ENCODE measurements at places on chromosomes 6 and 20.

GRCh38 chr6:90536520-90536919 is 50.4 kb downstream of the MAP3K7 start:
- DNase-seq, result no peak

DNA sequence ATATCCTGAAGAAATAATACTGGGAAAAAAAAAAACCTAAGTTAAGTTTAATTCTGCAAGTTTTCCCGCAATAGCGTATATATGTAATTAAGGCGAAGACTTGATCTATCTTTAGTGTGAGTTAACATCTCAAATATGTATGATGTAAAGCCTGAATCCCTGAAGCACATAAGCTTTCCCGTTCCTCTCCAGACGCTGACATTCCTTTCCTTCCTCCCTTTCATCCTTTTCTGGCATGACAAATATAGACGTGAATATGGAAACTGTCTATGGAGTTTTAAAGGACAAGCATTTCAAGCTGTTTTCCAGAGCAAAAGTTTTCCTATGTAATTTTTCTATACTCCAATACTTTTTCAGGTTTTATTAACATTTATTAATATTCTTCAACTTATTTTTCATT is 637.0 kb downstream of the COL12A1 start:
- DNase-seq, result no peak

- DNase-seq, result no peak
Measured at GRCh38 chr6:52190409-52190808, 4.2 kb downstream of the IL17A start.

GRCh38 chr6:108446629-108447150 is 114.0 kb upstream of the FOXO3 start:
- no peak for DNase-seq

GRCh38 chr6:164069350-164069990 is 655.0 kb downstream of the QKI start:
- no peak for DNase-seq

- DNase-seq, result no peak
Measured at GRCh38 chr6:87840324-87840723, 138.3 kb upstream of the AKIRIN2 start.

- peak; percentile 23 for DNase-seq
Measured at GRCh38 chr6:71454056-71454455, 165.4 kb downstream of the OGFRL1 start.

- no peak for DNase-seq
Measured at GRCh38 chr20:37205794-37206193, 26.4 kb upstream of the MROH8 start.

DNA sequence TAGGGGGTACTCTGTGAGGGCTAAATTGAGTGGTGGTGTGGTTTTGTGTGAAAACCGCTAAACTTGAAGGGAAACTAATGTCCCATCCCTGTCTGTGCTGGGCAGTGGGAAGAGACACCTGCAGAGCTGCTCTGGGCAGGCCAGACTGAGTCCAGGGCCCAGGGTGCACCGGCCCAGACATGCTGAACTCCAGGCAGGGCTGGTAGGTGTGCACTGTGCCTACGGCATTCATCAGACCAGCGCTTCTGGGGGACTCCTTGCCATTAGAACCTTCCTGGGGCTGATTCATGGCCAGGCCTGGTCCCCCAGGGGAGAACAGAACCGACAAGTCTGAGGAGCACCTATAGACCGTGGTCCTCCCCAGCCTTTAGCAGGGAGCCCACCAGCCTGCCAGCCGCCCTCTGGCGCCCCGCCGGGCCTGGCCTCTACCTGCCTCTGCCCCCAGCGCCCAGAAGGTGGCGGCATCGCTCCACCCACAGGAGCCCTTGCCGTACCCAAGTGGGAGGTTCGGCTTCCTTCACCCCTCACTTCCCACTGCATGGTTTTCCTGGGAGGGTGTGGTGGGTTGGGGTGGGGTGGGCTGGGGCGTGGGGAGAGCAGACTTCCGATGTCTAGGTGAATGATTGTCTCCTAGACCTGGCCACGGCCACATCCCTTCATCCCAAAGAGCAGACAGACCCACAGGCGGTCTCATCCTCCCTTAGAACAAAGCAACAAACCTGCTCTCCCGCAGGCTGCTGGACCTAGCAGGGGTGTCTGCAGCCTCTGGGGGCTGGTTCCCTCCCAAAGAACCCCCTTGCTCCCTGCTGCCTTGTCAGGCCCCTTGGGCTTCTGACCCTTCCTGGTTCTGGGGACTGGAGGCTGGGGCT is 15.5 kb downstream of the CCDC167 start:
- DNase-seq, result peak; percentile 71

GRCh38 chr6:156508923-156509322 is 268.3 kb upstream of the ARID1B start:
- no peak for DNase-seq

GRCh38 chr6:21327326-21328112 is 266.0 kb upstream of the SOX4 start:
- no peak for DNase-seq

DNA sequence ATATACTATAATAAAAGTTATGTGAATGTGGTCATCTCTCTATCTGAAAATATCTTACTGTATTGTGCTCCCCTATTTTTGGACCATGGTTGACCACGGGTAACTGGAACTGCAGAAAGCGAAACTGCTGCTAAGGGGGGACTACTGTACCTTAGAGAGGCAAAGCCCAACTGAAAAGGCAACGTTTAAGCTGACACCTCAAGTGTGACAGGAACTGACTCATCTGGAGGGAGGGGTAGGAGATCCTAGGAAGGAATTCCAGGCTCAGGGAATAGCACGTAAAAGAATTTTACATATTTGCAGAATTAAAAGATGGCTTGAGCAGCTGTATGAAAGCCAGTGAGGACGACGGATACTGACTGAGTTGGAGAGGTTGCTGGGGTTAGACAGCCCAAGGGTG is 34.8 kb downstream of the ELOVL2 start:
- no peak for DNase-seq

DNA sequence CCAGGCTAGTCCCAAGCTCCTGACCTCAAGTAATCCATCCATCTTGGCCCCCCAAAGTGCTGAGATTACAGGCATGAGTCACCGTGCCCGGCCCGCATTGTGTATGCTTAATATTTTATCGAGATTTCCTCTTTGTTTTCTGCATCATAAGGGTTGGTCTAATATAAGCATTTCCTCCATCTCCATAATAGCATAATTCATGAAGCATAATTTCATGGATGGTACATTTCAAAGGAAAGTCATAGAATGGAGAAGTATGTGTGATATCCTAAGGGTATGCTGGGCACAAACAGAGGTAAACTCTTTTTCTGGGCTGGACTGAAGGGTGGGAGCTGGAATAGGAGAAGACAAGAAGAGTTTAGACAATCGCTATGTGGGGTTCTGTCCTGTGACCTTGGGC is 17.5 kb upstream of the TIAM2 start:
- no peak for DNase-seq

DNA sequence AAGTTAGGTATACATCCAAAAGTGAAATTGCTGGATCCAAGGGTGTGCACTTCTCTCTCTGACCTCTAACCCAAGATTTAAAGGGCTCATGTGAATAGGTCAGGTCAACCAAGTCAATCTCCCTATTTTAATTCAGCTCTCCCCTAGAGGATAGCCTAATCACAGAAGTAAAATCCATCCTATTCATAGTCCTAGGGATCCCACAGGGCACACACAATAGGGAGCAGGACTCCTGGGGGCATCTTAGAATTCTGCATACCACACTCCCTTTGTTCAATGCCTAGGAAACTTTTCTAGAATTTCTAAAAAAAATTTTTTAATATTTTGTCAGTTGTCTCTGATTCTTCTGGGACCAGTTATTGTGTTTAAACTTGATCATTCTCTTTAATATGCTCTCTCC is 35.1 kb downstream of the CST9L start:
- no peak for DNase-seq

GRCh38 chr6:22709803-22710202 is 140.4 kb downstream of the HDGFL1 start:
- no peak for DNase-seq
